Activated CD4-positive, alpha-beta memory T cell treated with anti-CD3 and anti-CD28 coated beads for 36 hours (primary cell): ENCODE measurements at places on chromosomes 1 and 21. TPM values are rescaled to one million over a fixed set of nuclear protein-coding genes. Genes with fewer than 3 reads are reported as not detected.

GRCh38 chr1:25810341-25811299, 9.1 kb upstream of the MTFR1L start:
- DNase-seq: peak; percentile 85

DNA sequence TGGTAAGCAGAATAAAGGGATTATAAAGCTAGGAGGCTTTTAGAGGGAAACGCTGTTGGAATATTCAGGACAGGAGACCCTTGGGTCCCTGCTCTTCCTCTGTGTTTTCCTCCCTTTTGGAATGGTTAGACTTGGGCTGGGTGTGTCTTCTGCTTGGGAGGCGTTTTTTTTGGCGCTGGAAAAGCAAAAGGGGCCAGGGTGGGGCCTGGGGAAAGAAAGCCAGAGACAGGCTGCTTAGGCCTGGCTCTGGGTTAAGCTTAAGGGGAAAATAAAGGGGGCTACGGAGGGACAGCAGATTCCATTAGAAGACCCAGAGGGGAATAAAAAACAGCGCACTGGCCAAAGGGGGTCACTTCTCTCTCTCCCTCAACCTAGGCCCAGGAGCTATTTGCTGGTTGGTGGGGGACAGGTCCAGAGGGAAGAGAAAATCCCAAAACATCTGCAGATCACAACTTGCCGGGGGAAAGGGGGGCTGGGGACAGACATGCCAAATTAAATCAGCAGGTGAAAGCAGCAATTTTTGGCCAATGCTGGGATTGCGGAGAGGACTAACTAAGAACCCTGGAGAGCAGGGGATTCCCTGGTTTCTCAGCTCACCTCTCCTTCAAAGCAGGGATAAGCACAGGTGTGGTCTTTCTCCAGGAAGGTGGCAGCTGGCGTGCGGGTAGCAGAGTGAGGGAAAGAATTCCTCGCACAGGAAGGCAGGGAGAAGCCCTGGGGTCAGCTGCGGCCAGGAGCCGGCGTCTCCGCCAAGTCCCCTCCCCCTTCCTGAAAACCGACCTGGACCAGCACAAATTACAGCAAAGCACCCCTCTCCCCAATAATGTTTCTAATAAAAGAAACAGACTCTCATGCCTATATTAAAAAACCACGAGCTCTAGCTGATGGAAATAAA, 82.2 kb upstream of the AK4 start:
- DNase-seq: no peak

GRCh38 chr1:165344198-165344597, 12.3 kb downstream of the LMX1A start:
- no peak for DNase-seq

DNA sequence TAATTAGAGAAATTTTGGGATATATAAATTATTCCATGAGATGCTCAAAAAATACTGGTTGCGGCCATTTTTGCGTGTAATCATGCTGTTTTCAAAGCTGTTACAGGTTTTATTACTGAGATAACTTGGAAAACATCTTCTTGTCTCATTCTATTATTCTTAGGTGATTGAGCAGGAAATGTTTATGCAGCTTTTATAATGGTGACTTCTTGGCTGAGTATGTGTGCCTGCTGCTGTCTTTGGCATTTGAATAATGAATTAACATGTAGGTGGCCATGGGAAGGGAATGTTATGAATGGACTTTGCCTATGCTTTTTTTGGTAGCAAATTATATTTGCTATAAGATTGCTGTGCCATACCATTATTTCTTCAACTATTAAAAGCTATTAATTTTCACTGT, 52.5 kb downstream of the RASAL2 start:
- DNase-seq: no peak

DNA sequence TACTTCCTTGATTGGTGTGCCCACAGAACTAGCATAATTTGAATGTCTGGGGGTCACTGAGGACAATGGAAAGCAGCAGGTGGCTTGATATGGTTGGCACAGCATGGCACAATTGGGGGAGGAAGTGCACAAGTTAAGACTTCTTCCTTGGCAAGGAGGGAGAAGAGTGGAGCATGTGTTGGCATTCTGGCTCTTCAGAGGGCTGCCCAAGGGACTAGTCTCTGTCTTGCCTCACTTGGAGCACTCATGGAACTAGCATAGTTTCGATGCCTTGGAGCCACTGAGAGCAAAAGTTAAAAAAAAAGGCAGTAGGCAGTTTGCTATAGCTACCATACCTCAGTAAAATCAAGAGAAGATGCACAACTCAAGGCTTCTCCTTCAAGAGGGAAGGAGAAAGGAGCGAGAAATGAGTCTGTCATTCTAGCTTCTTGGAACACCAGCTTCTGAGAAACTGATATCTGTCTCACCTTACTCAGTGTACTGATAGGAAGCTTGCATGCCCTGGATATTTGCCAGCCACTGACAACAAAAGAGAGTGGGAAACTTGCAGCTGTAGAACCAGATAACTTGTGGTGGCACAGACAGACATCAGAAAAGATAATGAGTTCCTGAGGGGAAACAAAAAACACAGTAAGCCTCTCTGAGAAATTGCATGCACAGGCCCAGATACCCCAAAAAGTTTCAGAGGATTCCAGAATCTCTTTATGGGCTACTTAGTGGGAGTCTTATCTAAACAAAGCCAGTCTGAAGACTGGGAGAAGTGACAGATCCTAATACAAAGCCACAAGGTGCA, 207.5 kb upstream of the SAMSN1 start:
- DNase-seq: no peak

- DNase-seq: no peak
These were observed 340.1 kb downstream of the SETD4 start for GRCh38 chr21:35720208-35720731.

DNA sequence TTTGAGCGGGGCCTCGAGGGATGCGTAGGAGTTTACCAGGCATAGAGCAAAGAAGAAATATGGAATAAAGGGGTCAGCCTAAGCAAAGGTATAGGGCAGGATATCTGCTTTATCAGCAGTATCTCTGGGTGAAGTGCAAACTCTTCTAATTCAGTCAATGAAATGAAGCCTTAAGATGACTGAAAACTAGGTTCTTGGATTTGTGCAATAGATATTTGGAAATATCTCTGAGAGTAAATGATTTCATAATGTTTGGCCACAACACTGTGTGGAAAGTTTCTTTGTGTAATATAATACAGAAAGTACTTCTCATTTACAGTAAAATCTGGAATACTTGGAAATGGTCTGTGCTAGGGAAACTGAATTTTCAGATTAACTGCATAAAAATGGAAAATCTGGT, 26.1 kb downstream of the KCNJ15 start:
- DNase-seq: no peak

DNA sequence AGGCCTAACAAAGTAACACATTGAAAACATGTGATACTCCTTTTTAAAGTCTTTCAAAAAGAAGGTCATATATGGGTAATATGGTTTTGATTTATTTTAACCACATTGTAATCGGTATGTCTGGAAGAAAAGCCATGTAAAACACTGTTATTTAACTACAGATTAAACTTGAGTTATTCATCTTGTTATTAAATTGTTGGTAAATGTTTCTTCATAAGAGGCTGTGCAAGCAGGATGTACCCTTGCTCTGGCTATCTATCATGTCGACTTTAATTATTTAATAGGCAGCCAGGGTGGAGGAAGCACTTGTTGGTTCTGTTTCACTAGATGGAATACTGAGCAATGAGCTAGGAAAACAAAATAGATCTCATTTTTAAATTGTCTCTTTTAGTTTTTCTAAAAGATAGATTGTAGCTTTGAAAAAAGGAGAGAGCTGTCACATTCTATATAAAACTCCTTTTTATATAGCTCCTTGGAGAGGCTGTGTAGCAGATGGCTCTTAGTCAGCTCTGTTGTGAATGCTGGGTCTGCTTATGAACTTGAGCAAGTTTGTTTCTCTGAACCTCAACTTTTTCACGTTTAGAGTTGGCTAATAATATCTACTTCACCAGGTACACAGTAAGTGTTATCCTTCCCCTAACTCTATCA, 39.5 kb downstream of the LRRC8B start:
- no peak for DNase-seq

- DNase-seq: no peak
These were observed 74.6 kb downstream of the RASAL2 start for GRCh38 chr1:178168536-178168935.

- DNase-seq: peak; percentile 85
These were observed at the start of gene SLAMF1 for GRCh38 chr1:160646711-160647328. TSS of gene SLAMF1 (minus strand) at chr1:160647044. CDS start at chr1:160646945, 99 bp downstream.

DNA sequence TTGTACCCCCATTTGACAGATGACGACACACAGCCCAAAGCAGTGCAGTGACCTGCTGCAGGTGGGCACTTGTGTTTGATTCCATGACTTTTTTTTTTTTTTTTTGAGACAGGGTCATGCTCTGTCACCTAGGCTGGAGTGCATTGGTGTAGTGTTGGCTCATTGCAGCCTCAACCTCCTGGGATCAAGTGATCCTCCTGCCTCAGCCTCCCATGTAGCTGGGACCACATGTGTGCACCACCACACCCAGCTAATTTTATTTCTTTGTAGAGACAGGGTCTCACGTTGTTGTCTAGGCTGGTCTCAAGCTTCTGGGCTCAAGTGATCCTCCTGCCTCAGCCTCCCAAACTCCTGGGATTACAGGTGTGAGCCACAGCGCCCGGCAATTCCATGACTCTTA, 14.9 kb upstream of the SYNC start:
- DNase-seq: no peak

- DNase-seq: no peak
These were observed 27.1 kb downstream of the SLC30A1 start for GRCh38 chr1:211551638-211552460.

DNA sequence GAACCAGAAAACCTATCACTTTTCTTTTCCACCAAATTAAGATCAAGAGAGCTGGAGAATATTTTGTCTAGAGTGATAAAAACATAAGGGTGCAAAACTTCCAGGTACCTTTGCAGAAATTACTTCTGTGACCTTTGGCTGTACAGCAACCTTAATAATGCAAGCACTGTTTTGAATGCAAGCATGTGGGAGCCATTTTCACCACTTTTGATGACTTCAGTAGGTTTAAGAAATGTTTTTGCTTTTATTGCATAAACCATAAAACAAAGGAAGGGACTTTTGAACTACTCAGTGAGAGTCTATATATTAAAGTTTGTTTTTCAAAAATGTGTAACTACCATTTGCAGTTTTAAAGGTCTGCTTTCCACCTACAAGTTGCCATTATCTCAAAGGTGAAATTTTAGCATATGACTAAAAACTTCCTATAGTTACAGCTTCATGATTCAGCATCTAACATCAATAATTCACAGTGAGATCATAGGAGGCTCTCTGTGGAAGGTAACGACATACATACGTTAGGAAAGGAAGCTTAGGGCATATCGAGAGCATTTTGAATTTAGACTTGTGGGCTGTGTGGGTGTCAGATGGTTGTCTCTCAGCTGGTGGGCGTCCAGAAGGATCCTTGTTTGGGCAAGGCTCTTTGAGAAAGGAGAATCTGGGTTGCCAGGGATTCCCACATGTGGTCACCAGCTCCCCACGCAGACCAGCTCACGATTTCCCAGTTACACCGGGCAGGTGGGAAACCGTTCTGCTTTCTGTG, 1.1 kb upstream of the GADD45A start:
- peak; percentile 74 for DNase-seq

GRCh38 chr1:231162970-231163829, 1.3 kb downstream of the TRIM67 start:
- DNase-seq: no peak

- DNase-seq: no peak
These were observed 65.6 kb upstream of the USP24 start for GRCh38 chr1:55280731-55281130.

DNA sequence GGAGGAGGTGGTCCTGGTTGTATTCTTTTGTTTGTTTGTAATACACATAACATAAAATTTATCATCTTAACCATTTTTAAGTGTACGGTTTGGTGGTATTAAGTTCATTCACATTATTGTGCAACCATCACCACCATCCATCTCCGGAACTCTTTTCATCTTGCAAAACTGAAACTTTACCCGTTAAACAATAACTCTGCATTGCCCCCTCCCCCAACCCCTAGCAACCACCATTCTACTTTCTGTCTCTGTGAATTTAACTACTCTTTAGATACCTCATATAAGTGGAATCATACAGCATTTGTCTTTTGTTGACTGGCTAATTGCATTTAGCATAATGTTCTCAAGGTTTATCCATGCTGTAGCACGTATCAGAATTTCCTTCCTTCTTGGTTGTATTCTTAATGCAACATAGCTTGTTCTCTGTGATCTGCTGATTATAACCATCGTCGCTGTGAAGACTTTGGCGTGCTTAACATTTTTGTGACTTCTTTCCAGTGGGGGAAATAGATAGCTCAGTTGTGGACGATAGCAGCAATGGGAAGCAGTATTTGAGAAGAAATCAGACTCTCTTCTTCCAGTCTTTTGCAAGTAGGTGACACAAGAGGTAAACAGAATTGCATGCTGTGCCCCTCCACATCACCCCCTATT, 117.5 kb upstream of the HOOK1 start:
- peak; percentile 49 for DNase-seq

- no peak for DNase-seq
These were observed 67.2 kb downstream of the CD46 start for GRCh38 chr1:207818971-207819451.

- no peak for DNase-seq
These were observed 164.3 kb downstream of the MIS18A start for GRCh38 chr21:32114419-32115035.

- no peak for DNase-seq
These were observed 53.5 kb upstream of the SLC22A15 start for GRCh38 chr1:115922801-115923200.

DNA sequence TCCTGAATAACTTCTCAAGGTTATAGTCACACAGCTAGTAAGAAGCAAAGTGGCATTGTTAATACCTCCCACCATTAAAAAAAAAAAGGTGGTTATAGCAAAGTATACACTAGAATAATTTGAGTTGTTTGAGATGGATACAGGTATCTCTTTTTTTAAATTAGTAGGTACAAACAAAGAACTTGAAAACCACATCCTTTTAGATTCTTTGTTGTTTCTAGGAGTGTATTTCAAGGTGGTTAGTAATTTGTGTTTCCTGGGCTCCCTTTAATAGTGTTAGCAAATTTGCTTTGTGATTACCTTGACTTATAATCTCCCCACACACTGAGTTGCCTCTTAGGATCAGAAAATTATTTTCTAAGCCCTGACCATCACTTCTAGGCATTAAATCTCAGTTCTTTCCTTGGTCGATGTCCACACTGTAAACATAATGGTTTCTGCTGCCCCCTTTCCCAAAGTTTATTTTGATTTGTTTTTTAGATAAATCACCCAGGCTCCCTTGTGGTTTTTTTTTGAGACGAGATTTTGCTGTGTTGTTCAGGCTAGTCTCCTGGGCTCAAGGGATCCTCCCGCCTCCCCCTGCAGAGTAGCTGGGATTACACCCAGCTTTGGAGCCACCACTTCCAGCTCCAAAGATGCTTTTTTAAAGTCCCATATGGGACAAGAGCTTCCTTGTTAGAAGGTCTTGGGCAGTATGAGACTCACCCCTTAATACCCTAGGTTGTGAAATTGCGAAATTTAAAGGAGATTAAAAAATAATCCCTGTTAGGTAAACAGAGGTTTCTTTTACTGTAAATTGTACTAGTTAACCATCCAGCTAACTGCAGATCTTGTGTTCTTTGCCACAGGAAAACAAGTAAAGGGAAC, 6.2 kb downstream of the AKIRIN1 start:
- DNase-seq: no peak

- no peak for DNase-seq
These were observed 11.1 kb upstream of the MSTO1 start for GRCh38 chr1:155598842-155599331.

- no peak for DNase-seq
These were observed 4.6 kb downstream of the ZNF281 start for GRCh38 chr1:200405264-200405663.

Gene CAPN9
- not detected for total RNA-seq

Gene HMCN1
- not detected for total RNA-seq

Gene ZNF683
- total RNA-seq: not detected

Gene RPE65
- not detected for total RNA-seq
